EH (cell line): ENCODE measurements at places on chromosomes 1 and 21.
A peak's percentile ranks its signal among the peaks of the same experiment; 100 is the strongest.

GRCh38 chr1:197080323-197080722 is 13.3 kb upstream of the F13B start:
- no peak for DNase-seq

- DNase-seq = no peak
Measured at GRCh38 chr1:75518686-75519085, 92.2 kb downstream of the SLC44A5 start.

DNA sequence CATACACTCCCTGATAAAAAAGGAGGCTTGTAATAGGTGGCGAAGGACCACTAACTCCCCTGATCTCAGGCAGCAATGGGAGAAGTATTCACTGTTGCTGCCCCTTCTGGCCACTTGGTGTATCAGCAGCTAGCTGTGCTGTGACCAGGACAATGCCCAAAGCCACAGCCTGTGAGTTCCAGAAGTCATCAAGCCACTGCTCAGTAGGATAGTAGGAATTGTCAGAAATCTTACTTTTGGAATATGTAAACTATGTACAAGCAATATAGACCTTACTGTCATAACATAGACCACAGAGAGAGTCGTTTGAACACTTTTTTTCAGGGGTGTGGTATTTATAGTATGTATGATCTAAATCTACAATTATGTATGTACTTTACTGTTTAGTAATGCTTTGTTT is 248.3 kb upstream of the CAMK1G start:
- peak; percentile 48 for DNase-seq

DNA sequence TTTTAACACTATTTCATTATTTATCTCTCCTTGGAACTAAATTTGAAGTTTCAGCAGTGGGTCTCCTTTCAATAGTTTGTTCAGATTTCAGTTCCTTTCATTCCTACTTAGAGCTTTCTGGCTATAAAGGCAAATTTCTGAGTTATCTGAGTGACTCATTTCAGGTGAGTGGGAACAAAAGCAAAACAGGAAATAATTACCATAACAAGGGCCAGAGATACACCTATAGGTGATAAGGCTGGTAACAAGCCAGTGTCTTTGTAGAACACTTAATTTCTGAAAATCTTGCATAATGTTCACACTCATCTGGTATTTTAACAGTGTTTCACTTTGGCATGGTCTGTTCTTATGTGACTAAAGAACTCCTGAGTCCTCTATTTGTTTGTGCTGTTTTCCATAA is 64.5 kb upstream of the PRRC2C start:
- no peak for DNase-seq

GRCh38 chr21:15010645-15011044 is 54.2 kb downstream of the NRIP1 start:
- DNase-seq = peak; percentile 69

DNA sequence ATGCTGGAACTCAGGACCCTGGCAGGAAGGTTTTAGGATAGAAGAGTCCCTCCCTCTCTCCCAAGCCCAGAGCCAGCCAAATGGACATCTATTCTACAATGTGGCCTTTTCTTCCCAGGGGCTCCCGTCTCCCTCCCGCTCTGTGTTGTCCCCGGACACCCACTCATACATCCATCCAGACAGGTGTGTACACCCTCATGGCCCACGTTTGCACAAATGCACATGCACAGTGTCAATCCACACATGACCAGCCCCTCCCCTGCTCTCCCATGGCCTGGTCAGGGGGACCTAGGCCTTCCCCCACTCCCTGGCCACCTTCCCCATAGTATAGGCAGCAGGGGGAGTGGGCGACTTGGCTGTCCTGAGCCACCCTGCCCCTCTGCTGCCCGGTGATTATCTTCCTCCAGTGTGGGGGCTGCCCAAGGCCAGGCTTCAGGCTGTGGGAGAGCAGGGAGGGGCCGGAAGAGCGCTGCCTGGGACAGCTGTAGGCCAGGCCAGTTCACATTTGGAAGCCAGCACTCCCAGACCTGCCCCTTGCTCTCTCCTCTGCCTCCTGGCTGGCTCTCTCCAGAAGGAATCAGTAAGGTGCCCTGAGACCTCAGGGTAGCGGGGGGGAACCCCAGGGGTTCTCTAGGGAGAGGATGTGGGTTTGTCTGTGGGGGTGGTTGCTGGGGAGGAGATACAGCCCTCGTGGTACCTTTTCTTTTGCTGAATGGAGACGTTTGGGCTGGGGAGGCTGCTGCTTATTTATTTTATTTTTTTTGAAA is 4.1 kb upstream of the PTPN7 start:
- no peak for DNase-seq

- peak; percentile 88 for DNase-seq
Measured at GRCh38 chr1:110390692-110391245, at the start of gene SLC16A4. Gene SLC16A4 (minus strand): TSS chr1:110391026. CDS start chr1:110389323, 1,703 bp downstream.

GRCh38 chr1:222781251-222781650 is 33.6 kb upstream of the DISP1 start:
- no peak for DNase-seq

DNA sequence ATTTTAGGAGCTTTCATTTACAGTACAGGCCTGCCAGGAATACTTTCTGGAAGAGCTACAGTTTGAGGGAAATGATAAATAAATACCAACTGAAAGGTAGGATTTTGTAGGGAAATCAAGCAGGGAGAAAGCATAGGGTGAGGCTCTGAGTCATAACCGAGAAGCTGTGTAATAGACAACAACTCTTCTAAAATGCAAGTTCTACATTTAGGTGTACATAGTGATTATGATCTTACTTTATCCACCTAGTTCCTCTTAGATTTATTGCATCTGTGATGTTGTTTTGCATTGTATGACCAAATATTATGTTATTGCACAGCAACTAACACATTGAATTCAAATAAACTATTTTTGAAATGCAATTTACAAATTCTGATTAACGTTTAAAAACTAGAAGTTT is 819.3 kb downstream of the PLA2G4A start:
- no peak for DNase-seq
